ENCODE measurements at places on chromosomes 12 and 14.
A peak's percentile ranks its signal among the peaks of the same experiment; 100 is the strongest.

DNA sequence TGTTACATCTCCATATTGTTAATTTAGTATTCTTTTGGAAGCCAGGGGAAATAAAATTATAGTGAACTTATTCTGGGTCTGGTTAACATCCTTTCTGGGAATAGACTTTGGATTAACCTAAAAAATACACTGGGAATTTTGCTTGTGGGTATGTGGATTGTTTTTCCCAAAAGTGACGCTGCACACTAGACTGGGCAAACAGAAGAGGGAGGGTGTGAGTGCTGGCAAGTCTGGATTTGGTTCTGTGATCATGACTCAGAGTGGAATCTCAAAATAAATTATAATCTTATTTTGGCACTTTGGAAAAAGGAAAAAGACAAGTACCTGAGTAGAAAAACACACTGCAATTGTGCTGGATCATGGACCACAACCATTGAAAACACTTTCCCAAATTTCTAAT, 15.2 kb upstream of the LUM start:
- peak; percentile 18 for DNase-seq

DNA sequence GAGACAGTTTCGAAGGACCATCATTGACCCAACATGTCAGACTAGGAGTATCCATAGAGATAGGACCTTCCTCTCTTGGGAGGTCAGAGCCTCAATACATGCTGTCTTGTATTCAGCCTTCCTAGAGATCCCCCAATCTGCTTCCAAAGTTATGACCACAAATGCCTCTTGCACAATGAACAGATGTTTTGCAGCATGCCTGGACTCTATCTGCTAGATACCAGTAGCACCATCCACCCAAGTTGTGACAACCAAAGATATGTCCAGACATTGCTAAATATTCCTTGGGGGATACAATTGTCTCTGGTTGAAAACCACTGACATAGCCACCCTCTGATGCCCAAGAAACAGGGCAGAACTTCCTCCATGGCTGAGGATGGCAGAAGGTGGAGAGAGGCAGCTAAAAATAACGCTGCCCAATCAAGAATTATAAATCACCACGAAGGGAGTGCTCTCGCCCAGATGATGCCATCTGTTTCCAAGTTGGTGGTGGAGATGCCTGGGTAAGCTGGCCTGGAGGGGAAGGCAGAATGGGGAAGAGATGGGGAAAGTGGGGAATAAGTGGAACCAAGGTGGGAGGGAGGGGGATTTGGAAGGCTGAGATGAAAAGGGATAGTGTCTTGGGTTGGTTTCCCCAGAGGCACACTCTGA, 42.9 kb upstream of the NOS1 start:
- no peak for DNase-seq

GRCh38 chr14:22803687-22803974, 11.6 kb downstream of the SLC7A7 start:
- DNase-seq = no peak

DNA sequence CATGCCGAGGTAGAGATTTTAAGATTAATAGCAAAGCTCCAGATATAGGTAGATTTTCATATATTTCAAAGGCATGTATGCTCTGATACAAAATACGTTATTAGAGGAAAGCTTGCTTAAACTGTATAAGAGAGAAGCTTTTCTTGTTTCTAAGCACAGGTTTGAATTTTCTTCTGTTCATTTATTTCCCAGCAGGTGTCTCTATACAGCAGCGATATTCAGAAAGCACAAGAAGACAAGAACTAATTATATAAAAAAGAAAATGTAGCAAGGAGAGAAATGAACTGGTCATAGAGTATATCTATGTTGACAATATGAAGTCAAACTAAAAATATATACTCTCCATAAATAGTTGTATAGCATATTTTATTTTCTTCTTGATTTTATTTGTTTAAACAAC, 307.4 kb upstream of the NOVA1 start:
- DNase-seq = no peak

DNA sequence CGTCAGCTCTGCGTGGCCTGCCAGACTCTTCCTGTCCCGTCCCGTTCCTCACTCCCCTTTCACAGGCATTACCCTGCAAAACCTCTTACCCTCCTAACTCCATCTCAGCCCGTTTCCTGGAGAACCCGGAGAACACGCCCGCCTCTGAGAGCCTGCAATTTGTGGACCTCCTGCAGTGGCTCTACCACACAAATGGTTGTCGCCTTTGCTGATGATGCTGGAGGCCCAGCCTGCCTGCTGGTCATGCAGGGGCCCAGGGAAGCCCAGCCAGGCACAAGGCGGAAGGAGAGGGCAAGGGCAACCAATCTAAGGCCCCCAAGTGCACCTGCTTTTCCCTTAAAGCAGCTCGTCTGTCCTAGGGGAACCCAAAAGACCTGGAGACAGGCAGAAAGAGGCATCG, 22.5 kb downstream of the RFLNA start:
- DNase-seq = no peak
